Activated CD8-positive, alpha-beta T cell treated with anti-CD3 and anti-CD28 coated beads, Interleukin-2, amount 10 ng/mL, durations not matched to agents 7 days and 5 days (primary cell): ENCODE measurements at places on chromosomes 1 and 21. TPM values are rescaled to one million over a fixed set of nuclear protein-coding genes. Genes with fewer than 3 reads are reported as not detected.

The NBPF4 gene
- not detected for total RNA-seq

DNA sequence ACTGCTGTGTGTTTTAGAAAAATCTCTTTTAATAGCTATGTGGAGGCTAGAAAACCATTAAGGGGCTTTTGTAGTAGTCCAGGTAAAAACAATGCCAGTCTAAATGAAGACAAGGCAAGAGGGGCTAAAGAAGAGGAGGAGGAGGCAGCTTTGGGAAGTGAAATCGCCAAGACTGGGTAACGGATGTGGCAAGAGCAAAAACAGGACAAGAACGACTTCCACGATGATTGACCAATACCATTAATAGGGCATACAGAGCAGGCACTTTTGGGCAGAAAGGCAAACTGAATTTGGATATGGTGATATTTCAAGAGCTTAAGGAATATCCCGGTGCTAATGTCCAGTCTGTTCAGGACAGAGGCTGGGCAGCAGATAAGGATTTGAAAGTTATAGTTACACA lies 22.0 kb downstream of the COA6 start:
- H3K36me3 ChIP-seq = peaks cover 28% of the 10 kb centered on the region
- peaks cover 20% of the 10 kb centered on the region for H3K4me1 ChIP-seq
- no peak overlapping the region for H3K4me3 ChIP-seq
- DNase-seq = no peak
- no peaks in the 10 kb centered on the region for H3K27me3 ChIP-seq

DNA sequence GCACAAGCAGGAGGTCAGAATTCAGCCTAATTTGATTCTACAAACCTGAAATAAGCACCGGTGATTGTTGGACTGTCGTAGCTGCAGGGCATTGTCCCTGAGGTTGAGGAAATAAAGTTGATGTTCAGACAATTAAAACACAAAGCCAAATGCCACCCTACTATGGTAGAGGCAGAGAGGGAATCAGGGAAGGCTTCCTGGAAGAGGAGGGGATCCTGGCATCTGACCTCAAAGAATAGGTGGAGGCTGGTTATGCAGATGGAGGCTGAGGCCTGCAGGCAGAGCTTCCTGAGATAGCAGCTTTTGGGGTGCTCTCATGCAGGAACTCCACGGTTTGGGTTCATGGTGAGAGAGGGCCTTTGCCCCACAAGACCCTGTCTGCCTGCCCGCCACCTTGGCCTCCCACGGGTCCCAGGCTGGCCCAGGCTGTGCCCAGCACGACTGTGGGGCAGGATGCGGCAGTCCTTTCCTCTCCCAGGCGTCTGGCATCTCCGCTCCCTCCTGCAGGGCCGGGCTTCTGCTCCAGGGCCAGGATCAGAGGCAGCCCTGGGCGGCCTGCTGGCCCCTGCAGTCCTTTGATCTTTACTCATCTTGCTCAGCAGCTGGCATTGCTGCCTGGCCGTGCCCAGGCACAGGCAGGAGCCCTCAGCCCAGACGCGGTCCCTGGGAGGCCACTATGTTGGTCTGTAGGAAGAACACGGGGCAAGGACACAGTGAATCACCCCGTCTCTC lies 134.1 kb upstream of the VAMP3 start:
- DNase-seq = no peak
- no peaks in the 10 kb centered on the region for H3K4me1 ChIP-seq
- no peak overlapping the region for H3K4me3 ChIP-seq
- H3K27ac ChIP-seq = no peak overlapping the region

GRCh38 chr1:203401199-203401877 lies 50.4 kb upstream of the FMOD start:
- DNase-seq = no peak
- H3K4me3 ChIP-seq = no peak overlapping the region
- no peaks in the 10 kb centered on the region for H3K36me3 ChIP-seq
- H3K27me3 ChIP-seq = peaks cover 28% of the 10 kb centered on the region

The SPRR2D gene
- total RNA-seq = not detected

GRCh38 chr1:90591355-90591969 lies 125.6 kb downstream of the BARHL2 start:
- H3K4me3 ChIP-seq = no peak overlapping the region
- no peaks in the 10 kb centered on the region for H3K36me3 ChIP-seq
- no peaks in the 10 kb centered on the region for H3K4me1 ChIP-seq
- DNase-seq = no peak
- no peak overlapping the region for H3K27ac ChIP-seq

DNA sequence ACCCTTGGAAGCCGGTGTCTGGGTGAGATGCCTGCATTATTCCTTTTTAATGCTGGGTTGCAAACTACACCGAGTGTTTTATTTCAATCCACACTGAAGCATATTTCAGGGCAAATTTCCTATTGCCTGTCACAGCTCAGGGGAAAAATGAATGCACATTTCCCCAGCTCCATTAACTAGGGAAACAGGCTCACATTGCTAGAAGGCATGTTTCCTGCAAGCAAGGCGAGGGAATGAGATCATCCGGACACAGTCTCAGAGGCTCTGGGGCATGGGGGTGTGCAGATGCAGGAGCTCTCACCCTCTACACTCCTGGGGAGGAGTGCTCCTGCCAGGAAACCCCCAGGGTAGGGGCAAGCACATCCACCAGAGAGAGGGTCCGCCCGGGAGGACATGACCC lies 24.6 kb downstream of the SYT2 start:
- H3K27me3 ChIP-seq = peaks cover 20% of the 10 kb centered on the region
- no peaks in the 10 kb centered on the region for H3K4me1 ChIP-seq
- H3K4me3 ChIP-seq = no peak overlapping the region
- H3K36me3 ChIP-seq = no peaks in the 10 kb centered on the region

DNA sequence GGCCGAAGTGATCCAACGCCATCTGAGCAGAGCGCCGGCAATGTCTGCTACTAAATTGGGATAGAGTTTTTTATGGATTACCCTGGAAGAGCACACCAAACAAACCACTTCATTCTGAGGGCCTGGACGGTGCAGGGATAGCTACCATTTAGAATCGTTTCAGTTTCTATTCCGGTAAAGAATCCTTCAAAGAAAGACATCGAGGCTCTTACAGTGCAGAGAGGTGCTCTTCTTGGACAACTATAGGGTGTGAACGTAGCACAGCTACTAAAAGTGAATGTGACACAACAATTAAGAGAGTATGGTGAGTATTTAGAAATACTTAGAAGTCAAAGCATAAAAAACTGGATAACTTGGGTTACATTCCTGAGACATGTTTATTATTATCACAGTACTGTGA lies 16.1 kb downstream of the HIVEP3 start:
- peak; percentile 13 for DNase-seq
- peaks cover 67% of the 10 kb centered on the region for H3K4me1 ChIP-seq
- H3K36me3 ChIP-seq = peaks cover 3% of the 10 kb centered on the region
- H3K27me3 ChIP-seq = no peaks in the 10 kb centered on the region

GRCh38 chr1:156510709-156511108 lies 10.1 kb upstream of the MEF2D start:
- H3K4me3 ChIP-seq = no peak overlapping the region
- H3K27me3 ChIP-seq = peaks cover 3% of the 10 kb centered on the region
- H3K27ac ChIP-seq = no peak overlapping the region
- H3K4me1 ChIP-seq = peaks cover 44% of the 10 kb centered on the region

The NPPA gene
- not detected for total RNA-seq

DNA sequence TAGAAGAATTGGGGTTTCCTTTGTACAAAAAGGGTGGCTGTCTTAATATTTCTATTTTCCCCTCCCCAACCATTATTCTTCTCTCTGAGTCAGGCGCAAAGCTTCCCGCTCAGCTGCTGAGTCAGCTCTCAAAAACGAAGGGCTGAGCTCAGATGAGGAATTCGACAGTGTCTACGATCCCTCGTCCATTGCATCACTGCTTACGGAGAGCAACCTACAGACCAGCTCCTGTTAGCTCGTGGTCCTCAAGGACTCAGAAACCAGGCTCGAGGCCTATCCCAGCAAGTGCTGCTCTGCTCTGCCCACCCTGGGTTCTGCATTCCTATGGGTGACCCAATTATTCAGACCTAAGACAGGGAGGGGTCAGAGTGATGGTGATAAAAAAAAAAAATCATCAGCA lies 3.0 kb upstream of the TUFT1 start:
- H3K27me3 ChIP-seq = peaks cover 12% of the 10 kb centered on the region
- H3K36me3 ChIP-seq = no peaks in the 10 kb centered on the region
- peaks cover 22% of the 10 kb centered on the region for H3K4me1 ChIP-seq
- no peak overlapping the region for H3K4me3 ChIP-seq

GRCh38 chr1:26162220-26162709 lies 3.4 kb downstream of the FAM110D start:
- H3K4me3 ChIP-seq = peak overlapping the region; percentile 53
- H3K4me1 ChIP-seq = peaks cover 21% of the 10 kb centered on the region
- peaks cover 36% of the 10 kb centered on the region for H3K27me3 ChIP-seq
- no peak overlapping the region for H3K27ac ChIP-seq
- no peak for DNase-seq

The BTF3L4 gene
- total RNA-seq = 37.1 TPM

- no peak for DNase-seq
- H3K27me3 ChIP-seq = peaks cover 42% of the 10 kb centered on the region
- peaks cover 27% of the 10 kb centered on the region for H3K4me1 ChIP-seq
- H3K27ac ChIP-seq = no peak overlapping the region
- H3K4me3 ChIP-seq = no peak overlapping the region
Measured at GRCh38 chr1:15259622-15260007, 12.6 kb downstream of the FHAD1 start.

GRCh38 chr1:95636897-95637296 lies 402.9 kb downstream of the RWDD3 start:
- H3K4me1 ChIP-seq = no peaks in the 10 kb centered on the region
- DNase-seq = no peak
- no peaks in the 10 kb centered on the region for H3K27me3 ChIP-seq
- H3K4me3 ChIP-seq = no peak overlapping the region
- no peak overlapping the region for H3K27ac ChIP-seq

DNA sequence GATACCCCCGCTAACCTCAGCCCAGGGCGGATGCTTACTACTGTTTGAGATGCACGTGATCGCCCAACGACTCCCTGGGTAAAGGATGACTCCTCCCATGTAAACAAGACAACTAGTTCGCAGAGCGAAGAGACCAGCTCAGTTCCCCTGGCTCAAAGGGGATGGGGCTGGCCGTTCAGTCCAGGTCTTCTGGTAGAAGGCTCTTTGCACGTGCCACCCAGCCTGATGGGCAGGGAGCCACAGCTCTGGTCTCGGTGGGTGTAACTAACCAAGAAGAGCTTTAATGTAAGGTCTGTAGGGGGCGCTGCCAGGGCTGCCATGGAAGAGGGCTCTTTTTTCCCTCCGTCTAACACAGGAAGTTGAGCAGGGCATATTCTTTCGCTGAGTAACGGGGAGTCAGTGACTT lies 49.4 kb upstream of the PARP1 start:
- peaks cover 15% of the 10 kb centered on the region for H3K4me1 ChIP-seq
- peaks cover 25% of the 10 kb centered on the region for H3K27me3 ChIP-seq
- DNase-seq = peak; percentile 61
- peak overlapping the region; percentile 77 for H3K27ac ChIP-seq
- H3K4me3 ChIP-seq = peak overlapping the region; percentile 68

The CENPF gene
- 176 TPM for total RNA-seq

The GUCA2A gene
- not detected for total RNA-seq

DNA sequence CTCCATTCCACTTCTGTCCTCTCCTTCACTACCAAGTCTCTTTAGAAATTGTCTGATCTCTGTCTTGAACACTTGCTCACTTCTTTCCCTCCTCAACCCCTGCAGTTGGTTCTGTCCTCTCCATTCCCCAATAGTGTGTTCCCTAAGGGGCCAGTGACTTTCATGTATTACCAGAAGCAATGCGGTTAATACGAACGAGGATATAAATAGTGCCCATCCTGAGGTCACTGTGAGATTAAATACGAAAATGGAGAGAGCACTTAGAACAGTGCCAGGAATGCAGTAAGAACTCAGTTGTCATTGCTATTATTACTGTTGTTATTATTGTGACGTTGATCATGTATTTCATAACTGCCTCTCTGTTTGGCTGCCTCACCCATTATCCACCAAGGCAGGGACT lies 53.0 kb upstream of the ARTN start:
- H3K36me3 ChIP-seq = no peaks in the 10 kb centered on the region
- H3K4me3 ChIP-seq = no peak overlapping the region
- DNase-seq = no peak
- no peaks in the 10 kb centered on the region for H3K27me3 ChIP-seq

The TTC22 gene
- total RNA-seq = 6.5 TPM

DNA sequence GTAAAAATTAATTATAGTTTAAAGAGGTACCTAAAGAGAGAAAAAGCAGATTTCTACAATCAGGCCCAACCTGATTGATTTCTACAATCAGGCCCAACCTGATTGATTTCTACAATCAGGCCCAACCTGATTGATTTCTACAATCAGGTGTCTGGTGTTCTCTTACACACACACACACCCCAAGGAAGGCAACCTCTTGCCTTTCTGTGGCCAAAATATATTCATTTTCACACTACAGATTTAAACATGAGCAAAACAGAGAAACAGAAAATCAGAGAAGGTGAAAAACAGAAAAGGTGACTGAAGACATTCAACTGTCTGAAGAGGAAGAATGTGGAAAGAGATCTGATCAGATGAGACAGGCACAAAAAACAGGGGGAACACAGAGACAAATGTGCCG lies 104.5 kb downstream of the SMYD2 start:
- H3K36me3 ChIP-seq = no peaks in the 10 kb centered on the region
- no peak overlapping the region for H3K27ac ChIP-seq
- H3K4me1 ChIP-seq = peaks cover 4% of the 10 kb centered on the region

DNA sequence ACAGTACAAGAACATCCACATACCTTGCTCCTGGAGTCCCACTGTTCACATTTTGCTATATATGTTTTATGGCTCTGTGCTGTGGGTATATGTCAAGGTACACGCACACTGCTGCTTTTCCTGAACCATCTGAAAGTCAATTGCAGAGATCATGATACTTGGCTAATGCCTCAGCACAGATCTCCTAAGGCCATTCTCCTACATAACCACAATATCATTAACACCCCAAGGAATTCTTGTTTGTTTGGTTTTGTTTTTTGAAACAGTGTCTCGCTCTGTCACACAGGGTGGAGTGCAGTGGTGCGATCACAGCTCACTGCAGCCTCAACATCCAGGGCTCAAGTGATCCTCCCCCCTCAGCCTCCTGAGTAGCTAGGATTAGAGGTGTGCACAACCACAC lies 16.0 kb downstream of the CTNNBIP1 start:
- no peak overlapping the region for H3K4me3 ChIP-seq
- no peaks in the 10 kb centered on the region for H3K36me3 ChIP-seq
- H3K27ac ChIP-seq = no peak overlapping the region
- H3K27me3 ChIP-seq = no peaks in the 10 kb centered on the region
- no peak for DNase-seq
- H3K4me1 ChIP-seq = peaks cover 26% of the 10 kb centered on the region

DNA sequence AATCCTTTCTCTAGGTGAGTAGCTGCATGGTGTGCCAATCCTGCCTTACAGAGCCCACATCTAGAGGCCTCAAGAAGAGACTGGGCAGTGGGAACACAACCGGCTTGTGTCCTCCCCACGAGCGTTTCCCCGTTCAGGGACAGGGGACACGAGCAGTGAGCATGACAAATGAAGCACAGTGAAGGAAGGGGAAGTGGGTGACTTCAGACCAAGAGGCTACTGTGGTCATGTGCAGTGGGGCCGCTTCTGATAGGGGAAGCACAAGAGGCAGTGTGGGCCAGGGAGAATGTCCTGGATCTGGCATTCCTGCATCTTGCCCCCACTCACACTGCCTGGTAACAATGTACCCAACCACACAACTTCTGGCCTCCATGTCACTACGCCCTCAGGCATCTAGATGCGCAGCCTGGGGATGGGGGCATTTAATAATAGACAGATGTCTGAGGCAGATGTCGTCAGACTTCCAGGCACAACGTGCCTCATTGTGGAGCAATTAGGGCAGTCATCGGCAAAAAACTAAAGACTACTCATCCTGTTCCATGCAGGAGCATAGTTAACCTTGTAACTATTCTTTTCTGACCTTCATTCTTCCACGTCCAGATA lies 155.6 kb upstream of the NBPF11 start:
- H3K27ac ChIP-seq = no peak overlapping the region
- peaks cover 57% of the 10 kb centered on the region for H3K27me3 ChIP-seq
- no peak overlapping the region for H3K4me3 ChIP-seq
- H3K4me1 ChIP-seq = peaks cover 27% of the 10 kb centered on the region
- no peak for DNase-seq
